ENCODE measurements at places on chromosomes 6 and 20.

DNA sequence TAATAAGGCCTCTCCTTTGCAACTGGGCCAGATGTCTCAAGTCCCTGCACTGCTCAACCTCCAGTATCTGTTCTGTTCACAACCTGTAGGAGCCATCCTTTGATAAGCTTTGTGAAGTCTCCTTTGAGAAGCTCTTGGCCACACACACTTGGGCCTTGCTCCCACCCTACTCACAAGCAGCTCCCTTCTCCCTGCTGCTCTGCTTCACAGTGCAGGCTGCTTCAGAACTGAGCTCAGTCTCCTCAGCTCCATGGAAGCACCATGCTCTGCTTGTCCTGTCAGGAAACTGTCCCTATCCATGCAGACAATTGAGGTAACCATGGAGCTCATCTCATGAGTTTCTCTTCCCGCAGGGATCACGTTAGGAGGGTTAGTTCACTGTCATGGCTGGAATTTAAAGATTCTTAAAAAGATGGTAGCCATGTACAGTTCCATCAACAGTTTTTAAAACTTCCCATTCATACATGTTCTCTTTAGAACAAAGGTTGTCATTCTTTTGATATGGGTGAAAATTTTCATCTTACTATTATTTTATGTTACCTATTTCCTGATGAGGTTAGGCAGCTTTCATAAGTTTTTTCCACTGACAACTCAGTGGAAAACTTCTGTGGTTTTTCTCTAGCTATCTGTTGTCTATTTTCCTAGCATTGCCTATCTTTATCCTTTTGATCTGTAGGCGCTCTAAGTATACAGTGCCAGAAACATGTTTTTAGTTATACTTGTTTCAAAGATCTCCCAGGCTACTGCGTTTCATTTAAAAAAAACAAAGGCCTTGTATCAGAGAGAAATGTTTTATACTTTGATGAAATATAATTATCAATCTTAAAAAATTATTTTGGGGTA is 62.6 kb downstream of the AK9 start:
- no peak for DNase-seq

DNA sequence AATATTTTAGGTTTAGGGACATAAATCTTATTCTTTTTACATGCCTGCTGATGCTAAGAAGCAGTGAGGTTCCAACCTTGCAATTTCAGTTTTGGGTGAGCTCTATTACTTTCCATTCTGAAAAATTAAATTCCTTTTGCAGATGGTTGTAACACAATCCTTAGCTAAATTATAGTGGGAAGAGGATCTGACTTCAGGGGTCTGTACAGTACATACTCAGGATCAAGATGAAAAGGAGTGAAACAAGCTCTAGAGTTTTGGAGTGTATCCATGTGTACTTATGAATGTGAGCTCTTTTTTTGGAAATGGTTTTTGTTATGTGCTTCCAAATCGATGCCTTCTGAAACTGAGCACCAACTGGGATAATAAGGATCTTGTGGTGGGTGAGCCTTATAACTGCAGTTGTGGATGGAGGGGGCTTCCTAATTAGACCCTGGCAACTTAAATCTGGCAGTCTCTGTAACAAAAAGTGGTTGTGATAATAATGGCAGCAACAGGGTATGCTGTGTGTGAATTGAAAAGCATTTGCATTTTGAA is 218.8 kb upstream of the MAP3K7 start:
- DNase-seq, result no peak

DNA sequence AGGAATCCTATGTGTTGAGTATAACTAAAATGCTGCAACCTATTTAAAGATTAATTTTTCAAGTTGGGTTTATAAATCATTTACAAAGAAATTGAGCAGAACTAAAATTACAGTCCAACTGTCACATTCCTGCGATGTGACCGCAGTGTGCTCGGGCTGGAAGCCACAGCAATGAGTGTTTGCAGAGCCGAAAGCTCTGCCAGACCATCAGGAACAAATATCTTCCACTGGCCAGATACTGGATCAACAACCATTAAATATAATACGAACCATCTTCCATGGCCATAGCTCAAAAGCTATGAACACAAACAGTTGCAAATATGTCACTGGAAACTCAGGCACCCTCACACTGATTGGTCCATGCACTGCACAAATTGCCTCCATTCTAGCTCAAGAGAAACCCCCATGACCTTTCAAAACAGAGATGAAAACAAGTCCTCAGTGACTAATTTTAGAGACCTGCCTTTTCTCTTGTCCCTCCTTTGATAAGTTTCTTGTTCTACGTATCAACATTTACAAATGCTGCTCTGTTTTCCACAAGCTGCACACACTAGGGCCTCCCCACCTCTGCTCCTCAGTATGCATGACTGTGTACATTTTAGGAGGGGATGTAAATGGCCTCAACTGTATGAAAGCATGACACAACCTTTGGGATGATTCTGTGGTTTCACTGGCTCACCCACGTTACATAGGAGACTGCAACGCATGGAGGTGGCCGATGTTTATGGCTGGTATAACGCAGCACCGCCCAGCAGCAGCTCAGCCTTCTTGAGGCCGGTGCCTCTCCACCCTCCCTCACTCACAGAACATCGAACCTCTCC is 171.7 kb downstream of the WDR27 start:
- DNase-seq, result no peak

DNA sequence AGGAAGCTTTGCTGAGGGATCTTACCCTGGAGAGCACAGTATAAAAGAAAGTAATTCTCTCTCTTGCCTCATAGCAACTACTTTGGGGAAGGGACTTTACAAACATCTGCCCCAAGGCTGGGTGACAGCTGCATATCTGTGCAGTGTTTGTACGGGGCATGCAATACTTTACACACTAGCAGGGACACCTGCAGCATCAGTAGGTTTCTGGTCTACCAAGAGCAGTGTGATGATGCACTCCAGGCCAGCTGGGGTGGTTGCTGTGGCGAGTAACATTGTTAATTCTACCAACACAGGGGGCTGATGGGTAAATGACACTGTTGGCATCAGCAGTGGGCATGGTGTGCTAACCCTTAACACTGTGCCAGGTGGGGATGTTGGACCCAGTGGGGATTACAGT is 48.0 kb downstream of the ADTRP start:
- DNase-seq, result no peak

DNA sequence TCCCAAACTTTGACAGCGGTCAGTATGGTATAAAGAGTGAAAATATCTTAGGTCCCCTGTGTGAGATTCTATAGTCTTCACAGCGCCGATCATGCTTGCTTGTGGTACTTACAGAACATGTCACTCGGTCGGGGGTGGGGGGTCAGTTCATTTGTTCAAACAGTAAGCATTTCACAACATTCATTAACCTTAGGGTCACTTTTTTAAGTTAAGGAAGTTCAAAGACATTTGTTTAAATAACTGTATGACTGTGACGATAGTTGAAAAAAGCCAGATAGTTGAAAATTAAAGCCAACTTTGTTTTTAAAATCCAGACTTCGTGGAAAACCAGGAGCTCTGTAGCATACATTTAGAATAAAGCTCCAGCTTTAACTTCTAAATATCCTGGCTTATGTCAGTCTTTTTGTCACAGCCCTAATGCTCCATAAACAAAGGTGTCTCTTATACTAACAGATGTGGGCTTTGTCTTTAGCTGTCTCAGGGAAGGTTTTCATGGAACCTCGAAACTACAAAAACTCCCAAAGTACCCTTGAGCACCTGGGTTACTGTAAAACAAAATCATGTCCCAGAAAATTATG is 57.9 kb upstream of the PHACTR2 start:
- no peak for DNase-seq

DNA sequence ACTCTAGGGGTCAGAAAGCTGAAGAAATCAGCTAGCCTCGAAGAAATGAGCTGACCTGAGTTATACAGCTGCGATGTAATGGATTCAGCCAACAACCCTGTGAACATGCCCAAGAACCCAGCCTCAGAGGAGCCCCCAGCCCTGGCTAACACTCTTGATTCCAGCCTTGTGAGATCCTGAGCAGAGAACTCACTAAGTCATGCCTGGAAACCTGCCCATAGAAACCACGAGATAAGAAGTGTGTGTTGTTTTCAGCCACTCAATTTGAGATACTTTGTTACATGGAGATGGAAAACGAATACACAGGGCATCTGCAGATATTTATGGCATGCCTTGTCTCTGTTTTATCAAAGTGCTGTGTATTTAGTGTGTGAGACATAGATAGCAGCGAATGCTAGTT is 265.2 kb downstream of the QKI start:
- DNase-seq, result no peak

GRCh38 chr20:19929481-19930145 is 87.5 kb upstream of the NAA20 start:
- no peak for DNase-seq

DNA sequence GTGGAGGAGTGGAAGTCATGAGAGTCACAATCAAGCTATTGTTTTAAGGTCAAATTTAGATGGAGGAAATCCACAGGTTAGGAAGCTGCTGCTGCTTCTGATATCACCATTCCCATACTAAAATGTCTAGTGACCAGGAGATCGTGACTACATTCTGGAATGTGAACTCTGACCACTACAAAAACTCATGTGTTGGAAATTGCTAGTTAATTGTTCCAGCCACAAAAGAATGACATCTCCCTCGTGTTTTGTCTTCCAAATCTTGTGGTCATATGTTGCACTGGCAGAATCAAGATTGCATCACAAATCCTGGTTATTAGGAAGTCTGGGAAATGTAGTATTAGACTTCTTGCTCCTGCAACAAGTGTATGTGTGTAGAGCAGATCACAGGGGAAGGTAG is 441.9 kb downstream of the CD109 start:
- DNase-seq, result no peak

DNA sequence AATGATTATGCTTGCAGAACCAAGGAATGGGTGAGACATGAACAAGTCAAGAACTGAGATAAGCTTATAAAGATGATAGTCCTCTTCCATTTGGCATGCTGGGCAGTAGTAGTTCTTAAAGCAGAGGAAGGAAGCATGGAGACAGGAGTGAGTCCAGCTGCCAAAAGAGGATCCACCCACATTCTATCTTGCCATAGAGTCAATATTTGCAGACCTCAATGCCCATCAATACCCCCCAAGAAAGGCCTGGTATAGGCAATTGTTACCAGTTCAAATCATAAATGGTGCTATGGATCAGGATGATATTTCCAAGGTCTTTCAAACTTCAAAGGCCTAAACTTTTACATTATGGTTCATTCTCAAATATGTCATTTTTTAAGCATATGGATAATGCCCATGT is 4.8 kb downstream of the ARHGAP18 start:
- no peak for DNase-seq

- no peak for DNase-seq
Observed at GRCh38 chr20:13267231-13267630, 46.2 kb downstream of the ISM1 start.

DNA sequence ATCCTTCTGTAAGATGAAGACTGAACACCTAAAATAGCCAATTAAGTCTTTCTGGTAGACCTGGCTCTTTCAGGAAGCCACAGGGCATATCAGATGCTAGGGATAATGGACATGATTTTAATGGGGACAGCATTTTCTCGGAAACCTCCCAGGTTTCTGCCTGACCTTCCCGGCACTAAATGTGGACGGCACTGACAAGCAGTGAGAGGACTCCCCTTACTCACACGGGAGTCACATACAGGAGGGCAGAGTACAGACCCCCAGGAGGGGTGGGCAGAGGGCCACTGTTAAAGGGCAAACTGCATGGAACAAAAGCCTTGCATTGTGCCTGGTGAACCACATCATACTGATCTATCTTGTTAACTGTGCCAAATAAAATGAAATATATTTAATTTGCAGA is 19.9 kb downstream of the PSMG4 start:
- DNase-seq, result no peak

Data from stimulated activated CD4-positive, alpha-beta T cell treated with anti-CD3 and anti-CD28 coated beads, Interleukin-4, amount 100 ng/mL, for 48 hours (primary cell).